ENCODE measurements at places on chromosomes 4 and X.

DNA sequence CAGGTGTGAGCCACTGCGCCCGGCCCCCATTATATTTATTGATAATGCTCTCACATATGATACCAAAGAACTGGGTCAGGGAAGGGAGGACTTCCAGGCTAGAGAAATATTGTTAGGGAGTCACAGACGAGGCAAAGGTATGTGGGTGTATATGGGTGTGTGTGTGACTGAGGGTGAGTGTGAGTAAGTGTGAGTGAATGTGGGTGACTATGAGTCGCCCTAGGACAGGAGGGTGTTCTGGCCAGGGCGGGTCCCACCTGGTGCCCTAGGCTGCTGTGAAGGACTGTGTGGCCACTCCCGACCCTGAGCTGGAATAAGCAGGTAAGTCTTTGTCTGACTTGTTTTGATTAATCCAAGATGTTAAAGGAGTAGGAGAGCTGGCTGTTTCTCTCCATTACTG is 34.4 kb downstream of the RWDD4 start:
- DNase-seq = no peak

DNA sequence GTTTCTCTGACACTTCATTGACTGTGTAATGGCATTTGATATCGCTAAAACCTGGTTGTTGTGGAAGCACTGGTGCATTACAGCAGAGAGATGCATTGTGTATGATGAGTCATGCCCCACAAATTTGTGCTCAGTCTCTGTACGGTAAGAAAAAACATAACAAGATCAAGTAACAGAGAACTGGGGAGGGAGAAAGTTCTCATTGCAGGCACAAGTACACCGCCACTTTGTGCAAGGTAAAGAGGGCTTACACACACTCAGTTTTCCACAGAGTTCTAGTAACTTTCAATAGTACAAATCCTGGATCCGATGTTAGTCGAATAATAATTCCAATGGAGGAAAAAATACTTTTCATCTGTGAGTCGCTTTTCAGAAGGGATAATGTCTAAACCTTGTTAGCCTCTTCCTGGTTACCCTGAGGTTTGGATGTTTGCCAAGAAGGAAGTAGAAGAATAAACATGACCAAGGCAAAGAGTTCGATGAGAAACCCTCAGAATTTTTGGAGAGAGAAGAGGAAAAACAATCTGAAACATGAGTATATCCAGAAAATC is 512.5 kb upstream of the SLIT2 start:
- DNase-seq = no peak

DNA sequence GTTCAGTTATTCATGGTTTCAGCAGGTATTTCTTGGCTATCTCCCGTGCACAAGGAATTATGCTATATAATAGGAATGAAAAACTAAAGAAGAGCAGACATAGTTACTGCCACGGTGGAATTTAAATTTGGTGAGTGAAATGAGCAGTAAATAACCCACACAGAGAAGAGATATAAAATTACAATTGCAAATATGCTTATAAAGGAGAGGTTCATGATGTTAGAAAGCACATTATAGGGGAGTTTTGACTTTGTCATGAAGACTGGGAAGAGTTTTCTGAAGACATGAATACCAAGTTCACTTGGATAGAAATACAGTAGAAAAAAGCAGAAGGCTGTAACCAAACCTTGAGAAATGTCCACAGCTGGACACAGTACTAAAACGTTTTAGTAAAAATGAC is 712.0 kb upstream of the AADAT start:
- DNase-seq = no peak

- no peak for DNase-seq
Measured at GRCh38 chr4:15893962-15894361, 44.6 kb downstream of the FGFBP1 start.

DNA sequence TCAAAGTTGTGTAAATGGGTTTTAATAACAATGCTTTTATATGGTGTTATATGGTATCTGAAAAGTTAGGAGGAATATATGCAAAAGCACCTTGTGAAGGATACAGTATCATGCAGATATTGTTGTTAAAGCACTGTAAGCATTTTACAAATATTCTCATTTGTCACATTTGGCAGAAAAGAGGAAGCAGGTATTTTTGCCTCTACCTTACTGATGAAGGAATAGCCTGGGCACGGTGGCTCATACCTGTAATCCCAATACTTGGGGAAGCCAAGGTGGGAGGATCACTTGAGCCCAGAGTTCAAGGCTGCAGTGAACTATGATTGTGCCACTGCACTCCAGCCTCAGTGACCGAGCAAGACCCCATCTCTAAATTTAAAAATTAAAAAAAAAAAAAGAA is 12.2 kb upstream of the GDPD2 start:
- no peak for DNase-seq

DNA sequence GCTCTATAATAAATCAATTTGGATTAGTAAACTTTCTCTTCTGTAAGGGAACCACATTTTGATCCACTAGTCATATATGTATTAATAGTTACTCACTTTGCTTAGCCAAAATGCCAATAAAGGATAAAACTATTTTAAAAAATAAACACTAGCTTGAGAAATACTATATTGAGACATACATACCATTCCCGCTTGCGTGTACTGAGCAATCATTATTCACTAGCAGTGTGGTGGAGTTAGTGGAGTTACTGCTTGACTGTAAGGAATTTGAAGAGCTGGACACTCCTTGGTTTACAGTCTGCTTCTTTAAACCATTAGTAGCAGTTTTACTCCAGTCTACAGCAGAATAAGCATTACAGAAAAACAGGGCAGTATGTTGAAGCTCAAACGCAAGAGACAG is 10.8 kb upstream of the PHKA2 start:
- DNase-seq = no peak

DNA sequence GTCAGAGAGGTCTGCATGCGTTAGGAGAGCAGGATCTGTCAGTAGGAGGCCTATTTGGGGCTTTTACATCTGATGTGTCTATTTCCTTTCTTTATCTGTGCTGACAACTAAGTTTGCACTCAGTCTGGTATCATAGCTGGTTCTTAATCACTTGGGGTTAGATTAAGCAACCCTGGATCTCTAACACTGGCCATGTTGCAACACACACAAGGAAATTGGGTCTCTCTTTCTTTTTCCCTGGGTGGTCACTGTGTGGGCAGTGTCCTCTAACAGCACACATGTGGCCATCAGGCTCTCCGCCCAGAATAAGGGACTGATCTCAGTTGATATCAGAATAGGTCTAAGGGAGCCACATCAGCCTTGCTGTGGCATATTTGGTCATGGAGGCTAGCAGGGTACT is 38.9 kb downstream of the IGFBP7 start:
- no peak for DNase-seq

GRCh38 chr4:1155314-1155713 is 17.1 kb downstream of the SPON2 start:
- DNase-seq = no peak

- no peak for DNase-seq
Measured at GRCh38 chr4:124757126-124757525, 44.6 kb upstream of the ANKRD50 start.

- peak; percentile 47 for DNase-seq
Measured at GRCh38 chr4:7854697-7855370, 84.8 kb downstream of the AFAP1 start.

DNA sequence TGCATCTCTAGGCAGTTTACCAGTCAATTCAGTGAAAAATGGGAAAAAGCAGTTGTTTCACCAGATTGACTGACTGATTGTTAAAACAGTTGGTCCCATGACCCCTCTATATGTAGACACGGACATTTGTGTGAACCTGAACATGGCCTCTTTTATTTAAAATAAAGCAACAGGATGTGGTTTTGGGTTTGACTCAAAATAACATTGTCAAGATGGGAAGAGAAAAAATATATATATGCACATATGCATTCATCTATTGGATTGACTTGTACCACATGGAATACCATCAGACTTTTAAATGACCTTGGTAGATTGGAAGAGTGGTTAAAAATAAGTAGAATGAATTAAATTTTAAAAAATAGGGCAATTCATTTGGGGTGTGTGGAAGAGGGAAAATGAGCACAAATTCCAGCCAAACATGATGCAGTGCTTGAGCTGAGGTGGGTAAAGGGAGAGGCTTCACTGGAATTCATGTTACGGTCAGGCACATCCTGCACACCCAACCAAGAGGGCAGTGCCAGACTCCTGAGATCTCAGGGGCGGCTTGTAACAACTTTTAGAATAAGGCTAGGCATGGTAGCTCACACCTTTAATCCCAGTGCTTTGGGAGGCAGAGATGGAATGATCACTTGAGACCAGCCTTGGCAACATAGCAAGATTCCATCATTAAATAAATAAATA is 560.7 kb upstream of the TENM3 start:
- DNase-seq = no peak

- DNase-seq = no peak
Measured at GRCh38 chrX:38662640-38663039, 101.3 kb downstream of the TSPAN7 start.

DNA sequence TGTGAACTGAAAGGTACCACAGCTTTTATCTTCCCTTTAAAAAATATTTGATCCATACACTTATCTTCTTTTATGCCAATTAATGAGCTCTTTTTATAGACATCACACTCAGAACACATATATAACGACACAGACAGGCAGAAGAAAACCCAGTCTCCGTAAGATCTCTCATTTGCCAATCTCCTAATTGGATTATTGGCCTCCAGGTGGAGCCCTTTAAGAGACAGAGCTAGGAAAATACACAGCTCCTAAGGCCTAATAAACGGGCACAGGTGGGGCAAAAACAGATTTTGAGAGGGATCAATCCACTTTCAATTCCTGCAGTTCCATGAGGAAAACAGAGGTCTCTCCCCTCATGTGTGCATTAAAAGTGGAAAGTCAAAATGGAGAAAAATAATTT is 1495.4 kb downstream of the RPA4 start:
- no peak for DNase-seq

DNA sequence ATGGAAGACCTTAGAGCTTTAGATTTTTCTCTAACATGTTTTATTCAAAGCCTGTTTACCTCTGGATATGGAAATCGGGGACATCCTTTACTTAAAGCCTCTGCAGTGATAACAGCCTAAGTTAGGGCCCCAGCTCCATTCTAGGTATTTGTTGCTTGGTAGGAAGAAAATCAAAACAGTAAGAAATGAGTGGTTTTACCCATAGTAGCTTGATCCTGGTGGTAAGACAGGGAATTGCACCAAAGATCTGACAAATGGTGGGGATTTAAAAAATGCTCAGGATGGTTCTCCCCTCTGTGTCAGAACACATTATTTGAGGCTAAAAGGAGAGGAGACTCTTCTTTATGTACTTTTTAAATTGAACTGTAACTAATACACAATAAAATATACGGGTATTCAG is 52.4 kb downstream of the AFF2 start:
- DNase-seq = no peak

GRCh38 chr4:96352051-96352517 is 512.2 kb downstream of the PDHA2 start:
- DNase-seq = no peak

DNA sequence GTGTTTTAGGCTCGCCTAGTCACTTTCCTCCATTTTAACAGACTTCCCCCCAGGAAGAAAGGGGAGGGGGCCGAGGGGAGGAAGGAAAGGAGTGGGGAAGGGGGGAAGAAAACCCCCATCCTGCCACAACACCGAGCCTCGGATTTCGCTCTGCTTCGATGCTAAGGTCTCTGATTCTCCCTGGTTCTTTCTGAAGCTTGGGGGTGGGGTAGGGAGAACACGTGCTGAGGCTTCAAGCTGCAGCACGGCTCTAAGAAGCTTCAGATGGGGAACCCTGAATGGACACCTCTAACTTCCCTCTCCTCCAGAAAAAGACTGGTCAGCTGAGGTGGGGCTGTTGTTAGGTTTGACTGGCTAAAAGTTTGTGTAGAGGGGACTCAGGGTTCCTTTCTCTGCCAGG is 61.8 kb downstream of the RHOH start:
- DNase-seq = no peak

Measured in activated T-cell treated with anti-CD3 and anti-CD28 coated beads, Interleukin-2, amount 50 U/mL, for 4 hours (primary cell).